Type B pancreatic cell (in vitro differentiated cells): ENCODE measurements at places on chromosomes 4 and X. TPM values are rescaled to one million over a fixed set of nuclear protein-coding genes. Genes with fewer than 3 reads are reported as not detected.

RAB28 gene
- total RNA-seq: 16.4 and 20.8 TPM in 2 replicates

RTL5 gene
- total RNA-seq: 16.1 and 21.9 TPM in 2 replicates

MAGEA4 gene
- total RNA-seq: not detected in 2 replicates

HSFX4 gene
- not detected in 2 replicates for total RNA-seq

MAGEC2 gene
- not detected in 2 replicates for total RNA-seq

TXK gene
- total RNA-seq: 1.3 and 2.2 TPM in 2 replicates

GK2 gene
- not detected in 2 replicates for total RNA-seq

COL25A1 gene
- total RNA-seq: 2.4 and 9.2 TPM in 2 replicates

TMSB15B gene
- total RNA-seq: 13.2 and 23.0 TPM in 2 replicates

GRCh38 chr4:165415910-165416309 is 37.1 kb downstream of the CPE start:
- no peaks in the 10 kb centered on the region for H3K4me1 ChIP-seq
- no peak for DNase-seq
- H3K27ac ChIP-seq: no peak overlapping the region
- H3K27me3 ChIP-seq: no peaks in the 10 kb centered on the region
- H3K36me3 ChIP-seq: no peaks in the 10 kb centered on the region
- no peak overlapping the region for H3K4me3 ChIP-seq

- no peak overlapping the region for H3K4me3 ChIP-seq
- H3K27me3 ChIP-seq: no peaks in the 10 kb centered on the region
- H3K36me3 ChIP-seq: peaks cover 7% of the 10 kb centered on the region
- no peak overlapping the region for H3K27ac ChIP-seq
- H3K4me1 ChIP-seq: peaks cover 38% of the 10 kb centered on the region
These were observed 38.8 kb downstream of the GAB1 start for GRCh38 chr4:143375326-143376073.

DNA sequence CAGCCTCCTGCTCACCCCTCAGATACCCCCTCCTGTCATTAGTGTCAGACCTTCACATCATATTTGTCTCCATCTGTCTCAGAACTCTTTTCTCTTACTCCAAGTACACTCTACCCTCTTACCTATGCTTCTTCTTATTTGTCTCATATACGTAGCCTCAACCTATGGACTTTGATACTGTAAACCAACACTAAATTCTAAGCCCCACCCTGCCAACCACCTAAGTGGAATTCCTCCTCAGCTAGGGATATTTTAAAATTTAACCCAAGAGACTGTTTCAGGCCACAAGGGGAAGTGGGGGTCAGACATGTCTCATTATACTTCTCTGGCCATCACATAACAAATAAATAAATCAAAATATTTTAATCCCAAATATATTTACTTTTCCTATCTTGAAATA is 778.1 kb upstream of the GRID2 start:
- H3K36me3 ChIP-seq: no peaks in the 10 kb centered on the region
- H3K27me3 ChIP-seq: no peaks in the 10 kb centered on the region
- H3K27ac ChIP-seq: no peak overlapping the region
- no peaks in the 10 kb centered on the region for H3K4me1 ChIP-seq
- no peak for DNase-seq

GRCh38 chr4:142551517-142552305 is 294.4 kb downstream of the INPP4B start:
- peaks cover 19% of the 10 kb centered on the region for H3K4me1 ChIP-seq
- H3K36me3 ChIP-seq: no peaks in the 10 kb centered on the region
- DNase-seq: no peak
- H3K27ac ChIP-seq: no peak overlapping the region

- H3K4me1 ChIP-seq: peaks cover 3% of the 10 kb centered on the region
- H3K36me3 ChIP-seq: no peaks in the 10 kb centered on the region
- H3K27me3 ChIP-seq: no peaks in the 10 kb centered on the region
- H3K27ac ChIP-seq: no peak overlapping the region
- DNase-seq: no peak
These were observed 121.8 kb upstream of the C1GALT1C1 start for GRCh38 chrX:120751683-120752082.

- DNase-seq: no peak
- no peaks in the 10 kb centered on the region for H3K27me3 ChIP-seq
- H3K36me3 ChIP-seq: peaks cover 41% of the 10 kb centered on the region
- H3K27ac ChIP-seq: peak overlapping the region; percentile 65
- H3K4me3 ChIP-seq: no peak overlapping the region
These were observed 121.8 kb downstream of the PTTG2 start for GRCh38 chr4:38082021-38082420.

DNA sequence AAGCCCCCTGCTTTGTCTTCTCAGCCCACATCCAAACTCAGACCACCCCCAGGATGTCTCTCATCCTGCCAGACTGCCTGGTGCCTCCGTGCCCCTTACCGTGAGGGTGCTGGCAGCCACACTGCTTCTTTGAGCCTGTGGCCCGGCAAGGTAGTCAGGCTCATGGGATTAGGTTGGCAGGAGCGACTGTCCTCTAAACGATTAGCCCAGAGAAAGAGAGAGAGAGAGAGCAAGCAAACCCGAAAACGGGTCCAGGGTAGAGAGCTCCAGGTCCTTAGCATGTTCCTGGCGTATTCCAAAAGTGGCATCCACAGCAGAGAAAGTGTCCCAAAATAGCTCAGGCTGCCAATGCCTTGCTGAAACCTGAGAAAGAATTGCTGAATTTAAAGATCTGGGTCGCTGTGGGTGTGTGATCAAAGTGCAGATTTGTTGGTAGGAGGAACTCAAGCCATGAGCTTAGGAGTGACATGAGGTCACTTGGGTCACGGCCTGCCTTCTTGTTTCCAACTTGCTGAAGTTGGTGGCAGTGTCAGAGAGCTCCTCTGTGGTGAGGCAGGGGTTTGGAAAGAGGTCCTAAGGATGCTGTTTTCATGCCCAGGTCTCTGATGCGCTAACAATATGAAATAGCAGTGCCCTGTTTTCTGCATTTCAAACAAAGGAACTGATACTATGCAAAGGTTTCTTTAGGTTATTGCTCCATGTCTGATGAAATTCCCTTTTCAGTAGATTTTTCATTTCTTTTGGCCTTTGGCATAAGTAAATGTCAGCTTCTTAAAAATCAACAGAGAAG is 81.6 kb downstream of the RTL9 start:
- H3K36me3 ChIP-seq: no peaks in the 10 kb centered on the region
- DNase-seq: no peak
- no peak overlapping the region for H3K4me3 ChIP-seq
- peaks cover 21% of the 10 kb centered on the region for H3K4me1 ChIP-seq

DNA sequence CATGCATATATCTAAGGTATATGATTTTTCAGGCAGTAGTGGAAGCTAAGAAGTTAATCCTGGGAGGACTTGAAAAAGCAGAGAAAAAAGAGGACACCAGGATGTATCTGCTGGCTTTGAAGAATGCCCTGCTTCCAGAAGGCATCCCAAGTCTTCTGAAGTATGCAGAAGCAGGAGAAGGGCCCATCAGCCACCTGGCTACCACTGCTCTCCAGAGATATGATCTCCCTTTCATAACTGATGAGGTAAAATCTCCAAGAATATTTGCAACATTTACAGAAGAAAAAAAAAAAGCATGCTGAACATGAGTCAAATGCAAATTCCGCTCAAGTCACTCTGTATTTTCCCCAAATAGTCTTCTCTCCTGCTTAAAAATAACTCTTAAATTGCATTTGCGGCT is 32.1 kb downstream of the MTTP start:
- no peak overlapping the region for H3K27ac ChIP-seq
- DNase-seq: no peak
- H3K27me3 ChIP-seq: no peaks in the 10 kb centered on the region
- no peak overlapping the region for H3K4me3 ChIP-seq
- no peaks in the 10 kb centered on the region for H3K36me3 ChIP-seq

GRCh38 chr4:1309261-1310010 is 19.7 kb downstream of the MAEA start:
- peak; percentile 89 for DNase-seq
- H3K36me3 ChIP-seq: peaks cover 18% of the 10 kb centered on the region
- peak overlapping the region; percentile 79 for H3K4me3 ChIP-seq
- H3K4me1 ChIP-seq: peaks cover 18% of the 10 kb centered on the region

DNA sequence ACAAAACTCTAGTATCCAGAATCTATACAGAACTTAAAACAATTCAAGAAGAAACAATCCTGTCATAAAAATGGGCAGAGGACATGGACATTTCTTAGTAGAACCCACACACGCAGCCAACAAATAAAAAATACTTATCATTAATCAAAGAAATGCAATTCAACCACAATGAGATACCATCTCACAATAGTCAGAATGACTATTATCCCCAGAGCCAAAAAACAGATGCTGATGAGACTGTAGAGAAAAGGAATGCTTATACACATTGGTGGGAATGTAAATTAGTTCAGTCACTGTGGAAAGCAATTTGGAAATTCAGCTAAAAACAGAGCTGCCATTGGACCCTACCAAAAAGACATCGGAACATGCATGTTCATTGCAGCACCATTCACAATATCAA is 37.9 kb downstream of the RAB40AL start:
- H3K4me1 ChIP-seq: no peaks in the 10 kb centered on the region
- H3K27me3 ChIP-seq: no peaks in the 10 kb centered on the region
- DNase-seq: no peak
- H3K36me3 ChIP-seq: peaks cover 4% of the 10 kb centered on the region
- no peak overlapping the region for H3K4me3 ChIP-seq

GRCh38 chr4:183624548-183624947 is 34.4 kb downstream of the RWDD4 start:
- H3K36me3 ChIP-seq: no peaks in the 10 kb centered on the region
- H3K4me3 ChIP-seq: no peak overlapping the region
- DNase-seq: no peak
- H3K4me1 ChIP-seq: no peaks in the 10 kb centered on the region

- H3K36me3 ChIP-seq: no peaks in the 10 kb centered on the region
- H3K4me3 ChIP-seq: peak overlapping the region; percentile 77
- peaks cover 35% of the 10 kb centered on the region for H3K4me1 ChIP-seq
These were observed 4.1 kb downstream of the AFF1 start for GRCh38 chr4:86938771-86939520.

GRCh38 chr4:3290889-3291321 is 1.9 kb upstream of the RGS12 start:
- DNase-seq: peak; percentile 61
- H3K4me3 ChIP-seq: peak overlapping the region; percentile 39
- peaks cover 25% of the 10 kb centered on the region for H3K4me1 ChIP-seq
- no peak overlapping the region for H3K27ac ChIP-seq
- H3K36me3 ChIP-seq: peaks cover 9% of the 10 kb centered on the region
- H3K27me3 ChIP-seq: peaks cover 6% of the 10 kb centered on the region

DNA sequence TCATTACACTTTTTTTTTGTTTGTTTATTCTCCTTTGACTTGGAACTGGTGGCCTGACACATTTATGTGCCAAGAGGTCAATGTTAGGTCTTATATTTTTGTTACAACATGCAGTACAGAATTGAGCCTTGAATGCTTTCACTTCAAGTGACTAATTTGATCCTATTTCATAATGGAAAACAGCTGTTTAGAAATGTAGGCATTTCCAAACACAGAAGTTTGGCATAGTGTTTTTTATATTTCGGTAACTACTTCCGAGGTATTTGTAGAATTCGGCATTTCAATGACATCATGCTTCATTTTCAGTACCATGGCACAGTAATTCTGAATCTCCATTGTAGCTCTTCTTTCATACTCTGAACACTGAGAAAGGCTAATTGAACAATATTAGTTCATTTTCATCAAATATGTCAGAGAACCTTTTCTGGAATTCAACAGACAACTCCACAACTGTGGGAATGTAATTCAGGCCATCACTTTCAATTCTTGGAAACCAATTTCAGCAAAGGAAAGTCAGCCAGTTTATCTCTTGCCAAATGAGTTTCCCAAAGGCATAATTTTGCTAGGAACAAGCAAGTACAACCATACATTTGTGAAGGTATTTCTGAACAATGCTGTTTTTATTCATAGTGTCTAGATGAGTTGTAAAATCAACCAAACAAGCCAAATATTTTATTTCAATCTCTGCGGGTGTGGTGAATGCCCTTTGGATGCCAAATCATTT is 11.4 kb downstream of the FAM120C start:
- peaks cover 7% of the 10 kb centered on the region for H3K36me3 ChIP-seq
- no peak overlapping the region for H3K4me3 ChIP-seq
- no peak for DNase-seq
- no peaks in the 10 kb centered on the region for H3K27me3 ChIP-seq

- H3K36me3 ChIP-seq: no peaks in the 10 kb centered on the region
- no peak overlapping the region for H3K4me3 ChIP-seq
- H3K4me1 ChIP-seq: no peaks in the 10 kb centered on the region
- DNase-seq: no peak
- no peaks in the 10 kb centered on the region for H3K27me3 ChIP-seq
- no peak overlapping the region for H3K27ac ChIP-seq
These were observed 35.1 kb downstream of the ENPEP start for GRCh38 chr4:110510955-110511544.

GRCh38 chrX:140766024-140766611 is 56.6 kb downstream of the LINC00632 start:
- peaks cover 4% of the 10 kb centered on the region for H3K4me1 ChIP-seq
- H3K27me3 ChIP-seq: peaks cover 26% of the 10 kb centered on the region
- no peak overlapping the region for H3K27ac ChIP-seq
- peak overlapping the region; percentile 89 for H3K4me3 ChIP-seq
- H3K36me3 ChIP-seq: no peaks in the 10 kb centered on the region
- no peak for DNase-seq

GRCh38 chrX:51759055-51759839 is 16.0 kb downstream of the GSPT2 start:
- no peaks in the 10 kb centered on the region for H3K27me3 ChIP-seq
- DNase-seq: no peak
- H3K36me3 ChIP-seq: no peaks in the 10 kb centered on the region
- H3K27ac ChIP-seq: no peak overlapping the region

DNA sequence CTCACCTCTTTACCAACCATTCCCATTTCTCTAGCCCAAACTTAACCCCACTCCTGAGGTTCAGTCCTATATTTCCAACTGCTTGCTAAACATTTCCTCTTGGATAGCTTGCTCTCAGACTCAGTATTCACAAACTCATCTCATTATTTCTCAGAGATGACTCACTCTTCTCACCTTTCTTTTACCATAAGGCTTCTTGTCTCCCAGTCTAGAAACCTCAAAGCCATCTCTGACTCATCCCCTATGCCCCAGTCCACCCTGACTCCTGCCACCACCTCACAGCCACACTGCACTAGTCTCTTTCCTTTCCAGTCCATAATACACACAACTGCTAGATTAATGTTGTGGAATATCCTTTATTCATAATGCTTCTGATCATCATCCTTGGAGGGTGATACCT is 4.8 kb downstream of the FRMPD3 start:
- H3K27me3 ChIP-seq: peaks cover 23% of the 10 kb centered on the region
- H3K4me3 ChIP-seq: no peak overlapping the region
- H3K27ac ChIP-seq: no peak overlapping the region
- no peaks in the 10 kb centered on the region for H3K36me3 ChIP-seq

DNA sequence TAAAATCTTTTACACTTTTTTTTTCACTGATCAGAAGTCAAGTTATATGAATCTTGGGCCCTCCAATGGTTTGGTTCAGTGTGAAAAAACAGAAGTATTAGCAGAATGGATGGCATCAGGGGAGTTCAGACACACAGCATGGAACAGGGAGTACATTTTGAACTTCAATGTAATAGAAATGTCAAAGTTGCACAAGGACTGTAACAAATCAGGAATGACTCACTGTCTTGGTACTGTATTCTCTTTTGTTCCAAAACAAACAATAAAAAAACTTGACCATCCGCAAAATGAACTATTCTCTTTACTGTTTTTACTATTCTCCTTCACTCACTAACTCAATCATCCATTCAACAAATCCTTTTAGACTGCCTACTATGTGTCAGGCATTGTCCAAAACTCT is 401.0 kb downstream of the FSTL5 start:
- H3K4me1 ChIP-seq: no peaks in the 10 kb centered on the region
- H3K27ac ChIP-seq: no peak overlapping the region
- no peaks in the 10 kb centered on the region for H3K36me3 ChIP-seq
- H3K4me3 ChIP-seq: no peak overlapping the region
- no peak for DNase-seq
